Stimulated activated CD4-positive, alpha-beta T cell treated with anti-CD3 and anti-CD28 coated beads, Interleukin-1b, Interleukin-23, amount 100 ng/mL, for 48 hours (primary cell): ENCODE measurements at places on chromosomes 6 and 20.

- DNase-seq = no peak
Measured at GRCh38 chr20:2408111-2408510, 27.4 kb downstream of the TGM6 start.

- DNase-seq = no peak
Measured at GRCh38 chr20:57076152-57076652, 190.2 kb downstream of the BMP7 start.

DNA sequence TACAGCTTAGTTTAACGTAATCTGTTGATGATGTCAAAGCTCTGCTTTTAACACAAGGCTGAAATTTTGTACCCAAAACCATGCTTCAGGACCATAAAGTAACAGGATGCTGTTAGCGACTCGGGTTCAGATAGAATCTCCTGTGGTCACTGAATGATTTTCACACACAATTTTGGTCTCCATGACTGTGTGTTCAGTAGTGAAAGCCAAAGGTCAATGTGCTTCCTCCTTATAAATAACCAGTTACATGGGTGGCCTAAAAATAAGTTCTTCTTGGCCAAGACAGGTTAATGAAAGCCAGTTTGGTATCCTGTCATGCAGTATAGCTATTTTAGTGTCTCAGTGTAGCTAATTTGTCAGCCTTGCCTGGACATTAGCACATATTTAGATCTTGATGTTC is 19.1 kb upstream of the LOC128125822 start:
- no peak for DNase-seq

DNA sequence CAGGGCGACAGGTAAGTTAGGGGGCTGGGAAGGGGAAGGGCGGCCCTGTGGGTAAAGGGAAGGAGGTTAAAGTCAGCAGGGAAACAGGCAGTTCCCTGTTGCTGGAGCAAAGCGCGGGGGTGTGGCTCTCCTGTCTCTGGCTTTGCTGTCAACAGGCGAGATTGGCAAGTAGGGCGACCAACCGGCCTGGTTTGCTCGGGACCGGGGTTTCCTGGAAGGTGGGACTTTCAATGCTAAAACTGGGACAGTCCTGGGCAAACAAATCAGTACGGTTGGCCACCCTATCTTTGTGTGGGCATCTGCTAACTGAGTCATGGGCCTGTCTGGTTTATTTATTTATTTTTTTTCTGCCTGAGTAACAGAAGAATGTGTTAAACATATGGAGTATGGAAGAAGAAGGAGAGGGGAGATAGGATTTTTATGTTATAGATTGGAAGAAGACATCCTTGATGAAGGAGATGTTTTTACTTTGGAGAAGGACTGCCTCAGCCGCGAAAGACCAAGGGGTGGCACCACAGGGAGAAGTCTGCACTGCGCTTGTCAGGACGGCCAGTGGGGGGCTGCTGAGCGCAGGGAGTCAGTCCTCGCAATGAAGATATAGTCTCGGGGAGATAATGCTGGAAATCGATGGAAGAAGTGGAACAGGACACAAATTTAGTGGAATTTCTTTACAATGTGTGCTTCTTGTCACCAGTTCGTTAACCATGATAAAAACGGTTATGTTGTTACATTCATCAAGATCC is 43.4 kb upstream of the ESR1 start:
- DNase-seq = peak; percentile 38

DNA sequence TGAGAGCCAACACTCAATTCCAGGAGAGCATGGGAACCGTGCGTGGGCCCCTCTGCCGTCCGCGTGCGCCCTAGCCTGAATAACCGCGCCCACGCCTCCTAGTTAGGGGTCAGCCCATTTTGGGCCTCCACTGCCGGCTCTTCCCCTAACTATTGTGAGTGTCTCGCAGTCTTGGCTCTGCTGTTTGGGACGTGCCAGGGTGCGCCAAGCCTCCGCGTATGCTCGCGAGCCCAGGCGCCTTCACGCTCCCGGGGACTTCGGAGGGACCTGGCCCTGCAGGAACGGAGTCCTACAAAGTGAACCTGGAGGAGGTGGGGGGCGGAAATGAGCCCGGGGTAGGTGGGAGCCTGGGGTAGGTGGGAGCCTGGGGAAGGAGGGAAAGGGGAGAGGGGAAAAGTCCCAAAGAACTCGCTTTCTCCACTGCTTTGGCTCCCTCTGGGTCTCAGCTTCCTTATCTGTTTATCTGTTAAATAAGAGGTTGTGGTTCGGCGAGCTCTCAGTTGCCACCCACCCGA is 873 bp upstream of the GCM2 start:
- no peak for DNase-seq

DNA sequence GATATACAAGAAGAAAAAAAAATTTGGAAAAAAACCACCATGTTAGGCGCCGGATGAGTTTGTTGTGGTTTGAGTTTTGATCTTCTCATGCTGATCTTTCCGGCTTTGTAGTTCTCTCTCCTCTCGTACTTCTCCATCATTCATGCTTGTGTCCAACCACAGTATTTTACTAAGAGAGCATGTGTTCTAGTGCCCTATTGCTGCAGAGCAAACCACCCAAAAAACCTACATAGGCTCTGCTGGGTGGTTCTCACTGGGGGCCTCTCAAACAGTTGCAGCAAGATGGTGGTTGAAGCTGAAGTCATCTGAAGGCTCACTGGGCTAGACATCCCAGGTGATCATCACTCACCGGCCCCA is 404.2 kb downstream of the PLCB1 start:
- DNase-seq = no peak

- no peak for DNase-seq
Measured at GRCh38 chr6:164014346-164015087, 600.0 kb downstream of the QKI start.

GRCh38 chr20:59018817-59019216 is 412 bp upstream of the TUBB1 start:
- no peak for DNase-seq
